Sigmoid colon (tissue), 7 donors: ENCODE measurements at places on chromosomes 5 and 9. TPM values are rescaled to one million over a fixed set of nuclear protein-coding genes. Genes with fewer than 3 reads are reported as not detected.

The TNC gene
- 462 TPM for total RNA-seq

The GTF2H2C gene
- 21.3 TPM for total RNA-seq

The CAMK4 gene
- 3.6 TPM for total RNA-seq

The TAS2R1 gene
- not detected for total RNA-seq

The WWC1 gene
- total RNA-seq = 1.1 TPM

The SIL1 gene
- 39.2 TPM for total RNA-seq

The ITGA1 gene
- 195 TPM for total RNA-seq

The ST6GALNAC6 gene
- total RNA-seq = 109 TPM

The MYOT gene
- 20.7 TPM for total RNA-seq

The C6 gene
- total RNA-seq = 5.3 TPM

The TMEFF1 gene
- not detected for total RNA-seq

The ESM1 gene
- not detected for total RNA-seq

The PTGER4 gene
- 77.7 TPM for total RNA-seq

The HAVCR1 gene
- total RNA-seq = not detected

The SLC6A3 gene
- total RNA-seq = not detected

The PCDHGB1 gene
- 2.5 TPM for total RNA-seq

The RNF183 gene
- not detected for total RNA-seq

The TMEM174 gene
- total RNA-seq = not detected

The MAMDC4 gene
- 2.7 TPM for total RNA-seq

The ERBIN gene
- 64.9 TPM for total RNA-seq

The TRPM3 gene
- 0.41 TPM for total RNA-seq

The LRRC19 gene
- not detected for total RNA-seq

The BAAT gene
- not detected for total RNA-seq

The GABBR2 gene
- not detected for total RNA-seq

The GRK6 gene
- 20.7 TPM for total RNA-seq

The PCDHB1 gene
- total RNA-seq = 0.36 TPM

The OCLN gene
- 2.1 TPM for total RNA-seq

The SPAG8 gene
- total RNA-seq = 2.5 TPM

The DNAI1 gene
- total RNA-seq = not detected

The HTR1A gene
- not detected for total RNA-seq

The CYSRT1 gene
- not detected for total RNA-seq

The TRIM36 gene
- 1.4 TPM for total RNA-seq

The ANKRD18A gene
- total RNA-seq = under 0.01 TPM

The ADAMTS2 gene
- 17.1 TPM for total RNA-seq

The IGIP gene
- 24.7 TPM for total RNA-seq
